ENCODE measurements at places on chromosomes 12 and 14. TPM values are rescaled to one million over a fixed set of nuclear protein-coding genes. Genes with fewer than 3 reads are reported as not detected.

The APOF gene
- not detected for total RNA-seq

- no peaks in the 10 kb centered on the region for H3K27me3 ChIP-seq
- H3K27ac ChIP-seq, result no peak overlapping the region
- no peaks in the 10 kb centered on the region for H3K36me3 ChIP-seq
- DNase-seq, result no peak
- H3K4me1 ChIP-seq, result peaks cover 23% of the 10 kb centered on the region
Measured at GRCh38 chr14:93045211-93045674, 70.5 kb downstream of the ITPK1 start.

DNA sequence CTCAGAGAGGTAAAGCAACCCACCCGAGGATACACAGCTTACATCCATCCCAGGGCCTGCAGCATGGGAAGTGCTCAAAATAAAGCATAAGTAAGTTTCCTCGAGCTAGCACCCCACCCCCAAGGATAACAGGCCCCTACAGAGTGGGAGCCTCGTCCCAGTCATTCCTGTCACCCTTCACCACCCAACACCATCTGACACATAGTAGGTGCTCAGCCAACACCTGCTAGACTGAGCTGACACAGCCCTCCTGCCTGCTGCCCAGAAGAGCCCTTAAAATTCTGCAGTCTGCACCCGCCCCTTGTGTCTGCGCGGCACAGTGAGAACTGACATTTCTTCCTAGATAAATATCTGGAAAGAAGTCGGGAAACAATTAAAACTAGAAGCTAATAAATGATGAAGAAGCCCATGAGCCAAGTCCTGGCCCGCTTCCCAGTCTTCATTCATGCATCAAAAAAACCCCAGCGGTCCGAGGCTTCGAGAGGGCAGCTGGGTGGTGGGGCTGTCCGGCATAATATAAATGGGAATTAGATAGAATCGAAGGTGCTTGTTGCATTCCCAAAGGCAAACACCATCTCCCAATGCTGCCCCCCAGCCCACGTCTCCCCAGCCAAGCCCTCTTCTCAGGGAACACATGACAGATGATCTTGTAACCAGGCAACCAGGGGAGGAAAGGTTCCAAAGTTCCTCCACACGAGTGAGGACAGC lies 76.2 kb downstream of the BCL11B start:
- H3K27ac ChIP-seq, result peak overlapping the region; percentile 89
- H3K36me3 ChIP-seq, result peaks cover 35% of the 10 kb centered on the region
- DNase-seq, result no peak
- H3K4me1 ChIP-seq, result peaks cover 88% of the 10 kb centered on the region
- H3K27me3 ChIP-seq, result no peaks in the 10 kb centered on the region
- H3K4me3 ChIP-seq, result no peak overlapping the region

DNA sequence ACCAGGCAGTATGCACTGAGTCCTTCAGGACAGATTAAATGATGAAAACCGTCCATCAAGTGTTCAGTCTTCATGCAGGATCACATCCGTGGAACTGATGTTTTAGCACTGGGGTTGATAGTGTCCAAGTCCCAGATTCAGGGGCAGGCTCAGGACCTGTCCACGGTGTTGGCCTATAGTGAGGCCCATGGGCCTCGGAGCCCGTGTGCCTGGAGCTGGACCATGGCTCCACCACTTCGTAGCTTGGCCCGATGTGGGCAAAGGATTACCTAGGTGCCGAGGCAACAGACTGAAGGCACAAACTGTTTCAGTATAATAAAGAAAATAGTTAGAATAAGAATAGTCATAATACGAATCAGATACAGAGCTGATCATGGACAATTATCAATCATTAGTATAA lies 41.8 kb downstream of the DDX51 start:
- no peaks in the 10 kb centered on the region for H3K27me3 ChIP-seq
- H3K36me3 ChIP-seq, result peaks cover 24% of the 10 kb centered on the region
- peaks cover 3% of the 10 kb centered on the region for H3K4me1 ChIP-seq
- no peak overlapping the region for H3K4me3 ChIP-seq

- H3K4me3 ChIP-seq, result no peak overlapping the region
- no peaks in the 10 kb centered on the region for H3K27me3 ChIP-seq
- no peak overlapping the region for H3K27ac ChIP-seq
- DNase-seq, result no peak
- peaks cover 2% of the 10 kb centered on the region for H3K36me3 ChIP-seq
Measured at GRCh38 chr14:61145034-61145902, 135.9 kb downstream of the TMEM30B start.

DNA sequence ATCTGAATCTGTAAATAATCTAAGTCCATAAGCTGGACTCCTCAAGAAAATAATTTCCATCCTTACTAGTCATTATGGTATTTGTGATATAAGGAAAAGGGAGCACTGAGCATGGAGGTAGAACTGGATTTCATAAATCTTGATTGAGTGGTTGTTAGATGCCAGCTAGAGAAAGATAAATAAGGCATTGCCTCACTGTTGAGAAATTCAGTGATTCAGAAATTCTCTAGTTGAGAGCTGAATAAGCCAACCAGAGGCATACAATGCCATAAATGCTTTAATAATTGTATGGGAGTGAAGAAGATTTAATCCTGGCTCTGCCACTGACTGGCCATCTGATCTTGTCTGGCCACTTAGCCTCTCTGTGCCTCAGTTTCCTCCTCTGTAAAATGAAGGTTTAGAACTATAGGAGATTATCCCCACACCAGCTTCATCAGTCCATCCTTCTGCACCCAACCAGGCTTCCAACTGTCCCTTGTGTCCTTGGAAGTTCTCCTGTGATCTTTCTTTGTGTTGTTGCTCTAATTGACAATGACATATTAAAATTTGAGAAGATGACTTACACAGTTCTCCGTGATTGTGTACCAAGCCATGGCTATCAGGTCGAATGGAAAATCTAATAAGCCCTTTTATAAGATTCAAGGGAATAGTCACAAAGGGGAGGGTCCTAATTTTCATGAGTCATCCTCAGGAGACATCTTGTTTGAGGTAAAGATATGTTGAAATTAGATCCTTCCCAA lies 394.3 kb downstream of the EGLN3 start:
- no peaks in the 10 kb centered on the region for H3K4me1 ChIP-seq
- no peak overlapping the region for H3K27ac ChIP-seq
- H3K4me3 ChIP-seq, result no peak overlapping the region
- no peak for DNase-seq
- H3K36me3 ChIP-seq, result no peaks in the 10 kb centered on the region
- no peaks in the 10 kb centered on the region for H3K27me3 ChIP-seq
